ENCODE measurements at places on chromosomes 16 and 17.
A peak's percentile ranks its signal among the peaks of the same experiment; 100 is the strongest.

GRCh38 chr17:76515274-76515949 lies 14.2 kb upstream of the RHBDF2 start:
- DNase-seq, result no peak

- no peak for DNase-seq
Observed at GRCh38 chr16:28876973-28877654, 1.2 kb upstream of the ATP2A1 start.

- DNase-seq, result no peak
Observed at GRCh38 chr17:67200727-67201301, 44.2 kb downstream of the HELZ start.

- no peak for DNase-seq
Observed at GRCh38 chr17:18326039-18326438, 10.9 kb downstream of the SMCR8 start.

DNA sequence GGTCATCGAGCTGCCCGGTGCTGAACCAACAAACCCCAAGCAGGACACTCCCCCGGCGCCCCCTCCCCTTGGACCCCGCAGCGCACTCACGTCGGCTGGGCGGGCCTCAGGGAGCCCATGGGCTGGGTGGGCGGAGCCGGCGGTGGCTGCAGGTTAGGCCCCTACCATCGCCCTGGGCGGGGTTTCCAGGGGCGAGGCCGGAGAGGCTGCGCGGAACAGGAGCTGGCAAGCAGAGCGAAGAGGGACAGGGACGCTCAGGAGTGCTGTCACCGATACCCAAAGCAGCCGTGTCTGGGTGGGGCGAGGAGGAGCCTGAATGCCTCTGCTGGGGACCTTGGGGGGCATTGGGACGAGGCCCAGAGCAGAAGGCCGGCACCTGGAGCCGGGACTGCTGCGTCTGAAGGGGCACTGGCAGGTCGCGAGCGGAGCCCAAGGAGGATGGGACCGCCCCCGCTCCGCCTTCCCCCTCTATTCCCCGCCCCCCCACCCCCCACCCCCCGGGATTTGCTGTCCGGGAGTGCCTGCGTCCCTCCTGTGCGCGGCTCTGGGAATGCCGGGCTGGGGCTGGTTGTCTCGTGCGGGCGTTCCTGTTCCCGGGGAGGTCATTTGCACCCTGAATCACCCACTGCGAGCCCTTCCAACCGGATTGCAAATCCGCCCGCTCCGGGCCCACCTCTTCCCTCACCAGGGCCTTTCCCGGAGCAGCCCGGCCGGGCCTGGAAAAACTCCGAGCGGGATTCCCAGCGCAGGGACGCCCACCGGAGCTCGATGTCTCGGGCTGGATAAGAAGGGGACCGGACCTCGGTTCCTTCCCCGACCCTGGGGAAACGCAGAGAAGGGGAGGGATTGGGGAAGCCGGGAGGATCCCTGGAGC lies 902 bp downstream of the ARHGAP27 start:
- DNase-seq, result peak; percentile 80

DNA sequence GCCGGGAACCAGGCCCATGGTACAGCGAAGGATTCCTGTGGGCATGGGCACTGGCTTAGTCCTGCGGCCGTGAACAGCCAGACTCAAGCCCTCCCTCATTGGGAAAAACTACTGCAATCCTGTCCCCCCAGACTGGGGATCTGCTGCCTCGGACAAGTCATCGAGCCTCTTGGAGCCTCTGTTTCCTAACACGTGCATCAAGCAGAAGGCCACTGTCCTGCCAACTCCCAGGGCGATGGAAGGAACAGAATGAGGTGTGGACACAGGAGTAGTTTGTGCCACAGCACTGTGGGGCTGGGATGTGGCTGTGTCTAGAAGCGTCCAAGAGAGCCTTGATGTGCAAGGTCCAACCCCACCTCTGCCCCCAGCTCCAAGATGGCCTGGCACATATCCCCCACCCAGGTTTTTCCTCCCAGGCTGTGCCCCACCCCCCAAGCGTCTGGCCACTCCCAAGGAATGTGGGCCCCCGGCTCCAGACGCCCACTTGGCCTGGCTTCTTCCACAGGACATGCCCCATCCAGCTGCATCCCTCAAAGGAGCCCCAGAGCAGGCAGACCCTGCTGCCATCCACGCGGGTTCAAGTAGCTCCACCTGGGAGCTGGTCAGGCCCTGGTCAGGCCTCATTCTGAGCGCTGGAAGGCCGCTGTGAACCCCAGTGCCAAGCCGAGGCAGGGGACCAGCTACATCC lies 3.4 kb downstream of the CAMKK1 start:
- DNase-seq, result no peak

GRCh38 chr16:20538687-20539086 lies 37.5 kb downstream of the ACSM2B start:
- no peak for DNase-seq

- DNase-seq, result no peak
Observed at GRCh38 chr17:34813290-34813689, 148.0 kb downstream of the CCT6B start.

- DNase-seq, result peak; percentile 97
Observed at GRCh38 chr17:38824899-38825761, at the start of gene CWC25. Gene CWC25, minus strand, starts transcription at chr17:38825321. Its CDS starts 138 bp downstream, at chr17:38825183.

GRCh38 chr16:49608098-49608497 lies 234.5 kb downstream of the C16orf78 start:
- DNase-seq, result no peak

- no peak for DNase-seq
Observed at GRCh38 chr16:50403491-50403890, 34.7 kb upstream of the BRD7 start.

DNA sequence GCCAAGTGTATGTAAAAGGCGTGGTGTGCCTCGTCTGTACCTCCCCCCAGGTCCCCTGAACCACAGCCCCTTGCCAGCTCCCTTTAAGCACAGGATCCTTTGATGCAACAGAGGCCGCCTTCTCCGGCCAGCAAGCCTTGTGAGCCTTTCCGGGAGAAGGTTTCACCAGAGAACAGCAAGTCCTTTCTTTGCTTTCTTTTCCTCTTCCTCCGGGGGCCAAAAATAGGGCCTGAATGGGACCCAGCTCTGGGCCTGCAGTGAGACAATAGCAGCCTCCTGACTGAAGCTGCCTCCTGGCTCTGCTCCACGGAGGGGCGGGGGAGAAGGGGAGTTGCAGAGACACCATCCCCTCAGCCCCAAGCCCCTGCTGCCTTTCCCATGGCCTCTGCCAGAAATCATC lies 9.0 kb downstream of the ADGRG1 start:
- peak; percentile 28 for DNase-seq

DNA sequence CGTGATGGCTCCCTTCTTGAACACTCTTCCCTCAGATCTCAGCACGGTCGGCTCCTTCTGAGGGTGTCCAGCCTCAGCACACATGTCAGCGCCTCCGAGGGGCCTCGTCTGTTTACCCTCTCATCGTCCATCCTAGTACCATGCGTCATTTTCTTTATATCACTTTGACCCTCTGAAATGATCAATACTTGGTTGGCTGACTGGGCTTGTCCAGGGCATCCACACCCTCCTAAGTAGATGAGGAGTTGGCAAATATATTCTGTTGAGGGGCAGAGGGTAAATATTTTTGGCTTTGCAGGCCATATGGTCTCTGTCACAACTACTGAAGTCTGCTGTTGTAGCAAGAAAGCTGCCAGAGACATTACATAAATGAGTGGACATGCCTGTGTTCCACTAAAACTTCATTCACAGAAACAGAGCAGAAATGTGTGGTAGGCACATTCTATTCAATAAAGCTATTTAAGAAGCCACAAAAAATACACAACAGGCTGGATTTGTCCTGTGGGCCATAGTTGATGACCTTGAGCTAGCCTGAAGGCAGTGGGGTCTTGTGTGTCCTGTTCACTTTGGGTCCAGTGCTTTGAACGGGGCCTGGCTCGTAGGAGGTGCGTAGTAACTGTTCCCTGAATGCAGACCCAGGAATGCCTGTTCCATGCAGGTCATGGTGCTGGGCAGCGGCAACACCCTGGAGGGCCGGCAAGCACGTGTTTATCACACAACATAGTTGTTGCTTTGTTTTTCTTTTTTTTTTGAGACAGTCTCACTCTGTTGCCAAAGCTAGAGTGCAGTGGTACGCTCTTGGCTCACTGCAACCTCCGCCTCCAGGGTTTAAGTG lies 185.8 kb downstream of the SNX29 start:
- DNase-seq, result no peak

GRCh38 chr17:80385046-80385445 lies 29.9 kb upstream of the ENDOV start:
- no peak for DNase-seq

- DNase-seq, result no peak
Observed at GRCh38 chr17:2962236-2962635, 101.2 kb downstream of the OR1D5 start.

DNA sequence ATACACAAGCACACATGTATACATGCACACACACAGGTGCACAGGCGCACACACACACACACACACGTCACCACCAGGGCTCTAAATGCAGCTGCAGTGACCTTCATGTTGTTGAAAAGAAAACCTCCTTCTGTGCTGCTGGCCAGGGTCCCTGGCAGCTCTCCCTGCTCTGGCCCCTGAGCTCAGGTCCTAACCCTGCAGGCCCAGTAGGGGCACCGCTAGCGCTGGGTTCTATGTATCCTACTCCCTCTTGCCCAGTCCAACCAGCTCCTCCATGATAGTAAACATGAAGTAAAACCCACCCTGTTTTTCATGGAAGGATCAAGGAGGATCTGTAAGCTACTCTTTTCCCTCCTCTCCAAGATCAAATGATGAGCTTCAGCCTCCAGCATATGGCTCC lies 172.8 kb downstream of the RBFOX3 start:
- no peak for DNase-seq

DNA sequence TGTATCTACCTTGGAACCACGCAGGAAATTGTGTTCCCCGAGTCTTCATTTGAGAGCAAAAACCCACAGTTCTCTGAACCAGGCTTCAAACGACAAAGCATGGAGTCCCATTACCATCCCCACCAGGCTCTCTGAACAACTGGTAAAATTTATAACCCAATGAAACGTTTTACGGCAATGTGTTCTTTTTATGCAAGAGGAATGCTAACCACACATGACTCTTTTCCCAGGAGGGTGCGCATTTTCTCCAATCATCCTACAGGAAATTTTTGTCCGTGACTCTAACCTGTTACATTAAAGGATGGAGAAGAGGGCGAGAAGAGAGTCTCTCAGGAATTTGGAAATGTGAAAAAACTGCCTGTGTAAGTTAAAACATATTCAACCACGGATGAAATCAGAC lies 17.8 kb downstream of the STX8 start:
- DNase-seq, result no peak

DNA sequence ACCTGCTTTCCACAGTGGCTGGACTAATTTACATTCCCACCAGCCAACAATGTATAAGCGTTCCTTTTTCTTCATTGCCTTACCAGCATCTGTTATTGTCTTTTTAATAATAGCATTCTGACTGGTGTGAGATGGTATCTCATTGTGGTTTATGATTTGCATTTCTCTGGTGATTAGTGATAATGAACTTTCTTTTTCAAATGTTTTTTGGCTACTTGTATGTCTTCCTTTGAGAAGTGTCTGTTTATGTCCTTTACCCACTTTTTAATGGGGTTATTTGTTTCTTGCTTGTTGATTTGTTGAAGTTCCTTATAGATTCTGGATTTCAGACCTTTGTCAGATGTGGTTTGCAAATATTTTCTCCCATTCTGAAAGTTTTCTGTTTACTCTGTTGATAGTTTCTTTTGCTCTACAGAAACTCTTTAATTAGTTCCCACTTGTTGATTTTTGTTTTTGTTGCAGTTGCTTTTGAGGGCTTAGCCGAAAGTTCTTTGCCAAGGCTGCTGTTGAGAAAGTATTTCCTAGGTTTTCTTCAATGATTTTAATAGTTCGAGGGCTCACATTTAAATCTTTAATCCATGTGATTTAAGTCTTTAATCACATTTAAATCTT lies 26.8 kb downstream of the ITGAM start:
- no peak for DNase-seq

DNA sequence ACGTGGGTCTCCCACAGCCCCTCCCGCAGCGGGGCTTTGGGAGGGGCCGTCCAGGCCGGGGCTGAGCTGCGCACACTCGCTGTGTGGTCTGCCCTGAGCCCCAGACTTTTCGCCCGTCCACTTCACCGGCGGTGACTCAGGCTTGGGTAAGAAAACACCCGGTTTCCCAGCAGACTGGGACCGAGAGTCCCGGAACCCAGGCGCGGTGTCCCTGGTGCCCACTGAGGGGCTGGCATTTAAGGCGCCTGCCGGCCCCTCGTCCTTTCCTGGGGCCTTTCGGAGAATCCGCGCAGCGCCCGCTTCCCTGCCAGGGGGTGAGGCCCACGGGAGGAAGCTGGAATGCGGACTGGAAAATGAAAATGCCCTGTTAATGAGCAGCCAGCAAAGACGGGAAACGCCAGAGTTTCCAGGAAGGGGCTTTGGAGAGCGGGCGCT lies 100.3 kb downstream of the C16orf95 start:
- no peak for DNase-seq

GRCh38 chr17:17859909-17860765 lies 23.4 kb upstream of the SREBF1 start:
- peak; percentile 70 for DNase-seq

DNA sequence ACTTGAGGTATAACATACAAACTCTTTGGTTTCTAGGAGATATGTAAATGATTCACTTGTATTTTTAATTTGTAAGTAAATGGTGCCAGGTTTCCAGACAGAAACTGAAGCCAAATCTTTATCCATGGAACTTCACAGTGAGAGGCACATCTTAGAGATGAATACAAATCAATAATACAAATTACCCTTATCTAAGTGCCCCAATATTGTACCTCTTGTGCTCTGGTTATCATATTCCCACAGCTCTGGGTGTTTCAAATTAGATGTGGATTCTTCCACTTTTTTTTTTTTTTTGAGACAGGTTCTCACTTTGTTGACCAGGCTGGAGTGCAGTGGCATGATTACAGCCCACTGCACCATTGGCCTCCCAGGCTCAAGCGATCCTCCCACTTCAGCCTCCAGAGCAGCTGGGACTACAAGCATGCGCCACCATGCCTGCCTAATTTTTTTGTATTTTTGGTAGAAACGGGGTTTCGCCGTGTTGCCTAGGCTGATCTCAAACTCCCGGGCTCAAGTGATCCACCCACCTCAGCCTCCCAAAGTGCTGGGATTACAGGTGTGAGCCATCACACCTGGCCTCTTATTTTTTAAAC lies 38.0 kb upstream of the DHX40 start:
- DNase-seq, result no peak

- no peak for DNase-seq
Observed at GRCh38 chr17:3575511-3575910, 17.9 kb upstream of the TRPV3 start.

DNA sequence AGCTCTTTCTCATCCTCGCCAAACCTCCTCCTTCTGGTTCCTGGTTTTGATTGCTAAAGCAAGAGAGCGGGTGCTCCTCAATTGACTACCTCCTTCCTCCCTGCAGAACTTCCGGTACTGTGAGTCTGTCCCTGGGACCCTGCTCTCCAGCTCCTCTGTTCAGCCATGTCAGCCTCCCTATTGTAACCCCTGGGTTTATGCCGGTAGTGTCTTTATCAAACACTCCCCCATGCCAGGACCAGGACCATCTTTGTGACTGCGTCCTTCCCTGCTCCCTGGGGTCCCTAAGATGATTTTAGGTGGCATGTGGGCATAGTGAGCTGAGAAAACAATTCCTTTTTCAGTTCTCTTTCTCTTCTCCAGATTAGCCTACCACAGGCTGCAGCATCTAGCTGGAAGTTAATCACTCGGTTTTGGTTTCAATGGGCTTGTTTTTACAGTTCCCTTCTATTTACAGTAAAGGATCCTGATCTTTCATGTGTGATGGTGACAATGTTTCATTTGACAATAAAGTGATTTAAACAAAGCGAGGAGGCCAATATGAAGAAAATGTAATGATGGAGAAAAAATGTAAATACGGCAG lies 27.7 kb upstream of the IL21R start:
- DNase-seq, result no peak
